ENCODE measurements at places on chromosomes 5 and 9.

- DNase-seq, result no peak
These were observed 37.8 kb upstream of the ANKRD34B start for GRCh38 chr5:80607832-80608231.

DNA sequence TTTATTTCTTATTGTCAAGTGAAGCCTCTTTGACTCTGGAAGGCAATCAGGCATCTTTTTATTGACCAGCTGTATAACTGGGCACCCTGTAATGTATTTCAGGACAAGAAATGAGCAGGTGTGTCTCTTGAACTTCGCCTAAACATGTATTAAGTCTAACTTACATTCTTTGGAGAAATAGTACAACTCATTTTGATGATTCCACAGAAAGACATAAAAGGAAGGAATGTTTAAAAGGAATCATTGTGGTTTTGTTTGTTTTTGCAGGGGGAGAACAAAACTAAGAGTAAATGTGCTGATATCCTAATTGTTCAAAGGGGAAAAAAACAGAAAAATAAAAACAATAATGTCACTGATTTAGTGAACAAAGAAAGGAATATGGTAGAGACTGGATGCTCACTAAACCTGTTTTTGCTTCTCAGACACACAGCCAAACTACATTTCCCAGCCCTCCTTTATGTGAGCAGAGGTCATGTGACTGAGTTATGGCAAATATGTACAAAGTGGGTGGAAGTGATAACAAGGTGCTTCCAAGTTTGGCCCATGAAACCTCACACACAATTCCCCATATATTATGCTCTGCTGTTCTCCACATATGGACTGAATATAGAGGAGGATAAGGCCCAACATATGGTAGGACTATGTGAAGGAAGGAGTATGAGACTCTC is 150.6 kb upstream of the ACOT12 start:
- DNase-seq, result no peak

DNA sequence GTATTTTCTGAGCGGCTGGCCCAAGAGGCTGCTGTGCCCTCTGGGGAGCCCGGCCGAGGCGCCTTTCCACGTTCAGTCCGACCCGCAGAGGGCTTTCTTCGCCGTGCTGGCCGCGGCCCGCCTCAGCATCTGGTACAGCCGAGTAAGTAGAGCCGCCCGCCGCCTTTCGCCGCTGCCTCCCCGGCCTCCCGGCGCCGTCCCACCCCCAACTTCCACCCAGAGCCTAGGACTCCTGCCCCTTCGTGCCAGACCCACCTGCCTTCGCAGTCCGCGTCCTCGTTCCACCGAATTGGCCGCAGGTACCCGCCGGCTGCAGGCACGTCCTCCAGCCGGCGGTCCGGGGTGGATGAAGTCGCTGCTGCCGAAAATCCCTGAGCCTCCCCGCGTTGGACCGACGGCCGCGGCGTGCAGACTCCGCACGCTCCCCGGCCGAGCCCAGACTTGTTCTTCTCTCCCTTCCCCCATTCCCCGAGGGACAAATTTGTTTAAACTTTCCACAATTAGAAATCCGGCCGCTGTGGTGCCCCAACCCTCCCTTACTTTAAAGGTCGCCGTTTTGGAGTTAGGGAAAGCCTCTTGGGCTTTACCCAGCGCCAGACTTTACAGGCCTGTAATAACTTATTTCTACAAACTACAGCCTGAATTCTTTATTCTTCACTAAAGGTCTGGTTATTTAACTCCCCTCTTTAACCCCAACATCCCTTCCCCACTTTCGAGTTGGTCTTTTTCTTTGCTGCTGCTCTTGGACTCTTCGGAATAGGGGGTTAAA is 589 bp downstream of the RIC1 start:
- DNase-seq, result peak; percentile 7

DNA sequence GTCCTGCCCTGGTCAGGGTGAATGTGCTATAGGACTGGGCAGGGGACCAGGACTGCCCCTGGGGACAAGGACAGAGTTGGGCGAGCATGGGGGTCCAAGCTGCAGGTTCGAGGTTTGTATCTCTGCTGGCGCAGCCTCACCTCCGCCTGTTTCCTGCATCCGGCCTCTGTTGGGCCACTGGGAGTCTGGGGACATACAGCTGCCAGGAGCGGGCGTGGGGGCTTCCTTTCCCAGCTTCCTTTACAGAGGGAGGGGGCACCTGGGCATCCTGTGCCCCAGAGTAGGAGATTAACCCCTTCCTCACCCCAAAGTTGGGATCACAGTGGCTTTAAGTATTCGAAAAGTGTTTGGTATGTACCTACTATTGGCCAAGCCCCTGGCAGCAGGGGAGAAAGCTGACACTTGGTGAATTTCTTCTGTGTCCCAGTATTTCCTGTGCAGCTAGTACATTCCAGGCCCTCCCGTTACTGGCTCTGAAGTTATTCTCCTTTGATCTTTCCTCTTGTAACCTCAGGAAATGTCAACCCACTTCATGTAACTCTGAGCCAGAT is 19.0 kb downstream of the OLFML2A start:
- DNase-seq, result no peak

DNA sequence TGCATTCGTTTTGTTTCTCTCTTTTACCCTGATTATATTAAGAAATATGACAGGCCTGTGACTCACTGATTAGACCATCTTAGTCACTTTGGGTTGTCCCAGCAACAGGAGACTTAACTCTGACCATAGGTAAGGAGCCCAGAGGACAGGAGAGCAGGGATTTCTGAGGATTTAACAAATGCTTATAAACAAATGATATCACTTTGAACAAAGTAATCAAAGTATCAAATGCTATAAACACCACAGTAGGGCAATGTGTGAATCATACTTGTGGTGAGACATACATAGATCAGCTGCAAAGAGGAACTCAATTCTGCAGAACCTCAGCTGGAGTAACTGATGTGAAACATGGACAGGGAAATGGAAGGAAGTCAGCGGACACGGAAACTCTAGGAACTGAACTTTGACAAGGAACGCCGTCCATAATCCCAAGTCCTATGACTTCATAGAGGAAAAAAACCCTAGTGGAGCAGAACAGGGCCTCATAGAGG is 190.6 kb upstream of the MSX2 start:
- DNase-seq, result no peak

All from stimulated activated CD8-positive, alpha-beta memory T cell treated with anti-CD3 and anti-CD28 coated beads, Interleukin-7, amount 100 ng/mL, for 1 hour (primary cell).